Esophagus mucosa (tissue), 1 donor: ENCODE measurements at places on chromosomes 3 and 15.
A peak's percentile ranks its signal among the peaks of the same experiment; 100 is the strongest.

DNA sequence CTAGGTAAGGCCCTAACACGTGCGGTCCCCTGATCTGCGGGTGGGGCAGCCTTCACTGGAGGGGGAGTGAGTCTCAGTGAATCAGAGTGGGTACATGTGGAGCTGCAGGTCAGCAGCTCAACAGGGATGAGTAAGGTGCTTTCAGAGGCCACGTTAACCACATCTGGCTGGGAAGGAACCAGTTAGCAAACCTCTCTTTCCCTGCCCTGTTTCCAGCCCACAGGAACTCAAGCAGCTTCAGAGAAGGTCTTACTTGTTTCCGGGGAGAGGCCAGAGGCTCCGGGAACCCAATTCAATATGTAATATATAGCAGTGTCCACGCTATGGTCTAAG, 175.3 kb downstream of the XXYLT1 start:
- no peak for ATAC-seq

GRCh38 chr3:195701042-195701915, 19.5 kb upstream of the MUC20 start:
- ATAC-seq: peak; percentile 7

DNA sequence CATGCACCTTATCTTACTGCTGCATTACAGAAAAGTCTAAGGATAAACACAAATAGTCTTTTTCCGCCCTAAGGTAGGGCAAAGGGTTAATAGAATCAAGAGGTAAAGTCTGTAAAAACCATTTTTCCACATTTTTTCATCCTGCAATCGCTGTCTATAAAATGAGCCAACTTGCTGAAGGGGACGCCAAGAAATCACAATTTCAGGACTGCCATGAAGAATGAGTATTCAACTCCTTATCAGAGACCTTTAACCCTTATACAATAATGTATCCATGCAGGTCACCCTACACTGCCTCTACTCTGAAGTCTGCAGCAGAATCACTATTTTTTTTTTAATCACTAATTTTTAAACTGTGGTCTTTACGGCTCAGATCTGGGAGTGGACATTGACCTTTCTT, 1.1 kb upstream of the DNAJC13 start:
- no peak for ATAC-seq

DNA sequence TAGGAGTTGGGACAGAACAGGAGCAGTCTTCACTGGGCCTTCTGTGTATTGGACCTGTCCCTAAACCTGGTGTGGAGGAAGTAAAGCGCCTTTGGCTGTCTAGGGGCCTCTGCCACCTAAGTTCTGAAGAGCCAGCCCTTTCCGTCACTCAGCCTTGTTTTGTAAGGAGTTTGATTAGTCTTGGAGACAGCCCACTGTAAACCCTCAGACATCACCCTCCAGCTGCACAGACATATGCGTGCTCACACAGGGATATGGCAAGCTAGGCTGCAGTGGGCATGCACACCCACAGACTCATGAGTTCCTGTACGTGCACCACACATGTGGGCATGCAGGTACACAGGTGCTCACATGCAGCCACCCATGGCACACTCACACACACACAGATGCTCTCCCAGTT, 5.2 kb downstream of the PRKCD start:
- no peak for ATAC-seq

- no peak for ATAC-seq
Measured at GRCh38 chr3:107124885-107125284, 252.4 kb upstream of the CCDC54 start.

DNA sequence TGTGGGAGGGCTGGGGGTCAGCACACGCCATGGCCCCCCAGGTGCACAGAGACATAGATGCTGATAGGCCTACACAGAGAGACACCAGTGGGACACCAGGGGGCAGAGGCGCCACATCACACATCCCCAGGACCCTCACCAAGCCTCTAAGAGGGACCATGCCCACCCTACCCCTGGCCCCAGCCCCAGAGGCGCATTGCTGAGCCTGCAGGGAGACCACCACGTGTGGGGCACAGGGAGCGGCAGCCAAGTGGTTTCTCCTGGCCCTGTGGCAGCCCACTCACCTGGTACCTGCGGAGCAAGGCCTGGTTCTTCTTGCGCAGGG, 1.2 kb downstream of the CCDC9B start:
- ATAC-seq: no peak

DNA sequence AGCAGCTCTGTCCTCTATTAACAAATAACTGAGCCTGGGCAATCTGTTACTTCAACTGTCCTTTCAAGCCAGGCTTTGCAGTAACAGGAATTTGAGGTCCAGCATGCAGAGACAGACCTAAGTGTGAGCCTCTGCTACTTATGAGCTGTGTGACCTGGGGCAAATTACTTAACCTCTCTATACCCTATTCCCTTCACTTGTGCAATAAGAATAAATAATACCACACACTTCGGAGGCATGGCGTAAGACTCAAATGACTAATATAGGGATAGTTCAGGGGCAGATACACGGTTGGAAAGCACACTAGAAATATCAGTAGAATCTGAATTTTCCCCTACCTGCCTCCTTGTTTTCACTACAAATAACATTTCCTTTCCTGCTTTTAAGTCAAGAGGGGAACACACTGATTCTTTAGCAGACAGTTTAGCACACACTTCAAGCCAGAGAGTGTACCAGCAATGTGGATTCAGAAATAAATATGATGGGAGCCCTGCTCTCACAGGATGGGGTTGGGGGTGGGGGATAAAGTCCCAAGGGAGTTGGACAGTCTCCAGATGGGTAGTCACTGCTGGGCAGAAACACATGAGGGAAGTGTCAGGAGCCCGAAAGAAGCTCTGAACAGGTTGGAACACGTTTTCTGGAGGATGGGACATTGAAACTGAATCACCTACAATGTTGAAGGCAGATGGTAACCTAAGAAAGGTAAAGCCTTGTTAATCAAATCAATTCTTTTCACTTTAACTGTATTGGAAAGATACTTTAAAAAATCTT, 61.8 kb upstream of the RBP1 start:
- ATAC-seq: peak; percentile 97

GRCh38 chr15:24976932-24977331, 22.1 kb downstream of the SNRPN start:
- no peak for ATAC-seq

DNA sequence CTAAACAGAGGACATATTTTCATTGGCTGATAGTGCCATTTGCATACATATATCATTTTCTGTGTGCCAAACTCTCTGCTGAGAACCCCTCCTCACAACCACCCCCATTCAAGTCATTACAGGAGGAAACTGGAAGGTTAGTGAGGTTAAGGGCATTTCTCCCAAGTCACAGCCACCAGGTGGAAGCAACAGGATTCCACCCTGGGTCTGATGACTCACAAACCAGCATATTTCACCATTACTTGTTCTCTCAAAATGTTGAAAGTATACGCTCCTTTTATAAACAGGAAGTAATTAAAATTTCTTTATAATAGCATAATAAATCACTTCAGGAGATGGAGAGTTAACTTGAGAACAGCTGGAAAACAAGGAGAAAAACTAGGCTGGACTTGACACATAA, 398.6 kb upstream of the WNT5A start:
- ATAC-seq: peak; percentile 77

GRCh38 chr3:47266709-47267489, 15.7 kb downstream of the KIF9 start:
- ATAC-seq: peak; percentile 61

GRCh38 chr3:45582430-45582829, 12.1 kb upstream of the LIMD1 start:
- ATAC-seq: no peak

GRCh38 chr3:18715208-18715607, 290.1 kb upstream of the SATB1 start:
- no peak for ATAC-seq

GRCh38 chr3:171878461-171879225, 35.5 kb downstream of the TMEM212 start:
- no peak for ATAC-seq

DNA sequence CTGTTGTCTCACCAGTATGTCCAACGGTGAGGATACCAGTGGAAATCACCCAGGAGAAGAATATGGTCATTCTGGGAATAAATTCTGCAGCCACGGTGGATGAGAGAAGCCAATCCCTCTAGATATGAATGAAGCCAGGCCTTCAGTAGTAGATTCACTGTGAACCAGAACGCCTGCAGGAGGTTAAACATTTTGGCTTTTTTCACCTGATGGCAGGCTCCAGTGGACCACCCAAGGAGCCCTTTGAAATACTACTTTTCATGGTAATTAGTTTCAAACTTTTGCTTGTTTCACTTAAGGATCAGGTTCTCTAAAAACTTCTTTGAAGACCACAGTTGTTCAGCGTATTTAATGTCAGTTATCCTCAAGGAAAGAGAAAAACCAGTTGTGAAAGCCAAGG, 353.4 kb downstream of the RORA start:
- no peak for ATAC-seq

DNA sequence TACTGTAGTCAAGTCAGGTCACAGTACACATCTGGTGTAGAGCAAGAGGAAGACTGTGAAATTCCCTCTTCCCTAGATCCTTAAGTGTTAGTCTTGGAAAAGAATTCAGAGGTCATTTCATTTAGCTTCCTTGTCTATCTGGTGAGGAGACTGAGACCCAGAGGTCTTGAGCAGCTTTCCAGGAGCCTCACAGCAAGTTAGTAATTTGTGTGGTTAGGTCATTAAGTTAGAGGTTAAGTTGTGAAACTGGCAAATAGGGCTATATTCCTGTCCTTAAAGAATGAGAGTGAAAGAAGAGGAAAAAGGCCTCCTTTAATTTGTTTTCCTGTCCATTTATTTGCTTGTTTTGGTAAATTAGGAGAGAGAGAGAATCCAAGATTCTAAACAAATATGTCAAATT, 9.0 kb downstream of the PODXL2 start:
- no peak for ATAC-seq

DNA sequence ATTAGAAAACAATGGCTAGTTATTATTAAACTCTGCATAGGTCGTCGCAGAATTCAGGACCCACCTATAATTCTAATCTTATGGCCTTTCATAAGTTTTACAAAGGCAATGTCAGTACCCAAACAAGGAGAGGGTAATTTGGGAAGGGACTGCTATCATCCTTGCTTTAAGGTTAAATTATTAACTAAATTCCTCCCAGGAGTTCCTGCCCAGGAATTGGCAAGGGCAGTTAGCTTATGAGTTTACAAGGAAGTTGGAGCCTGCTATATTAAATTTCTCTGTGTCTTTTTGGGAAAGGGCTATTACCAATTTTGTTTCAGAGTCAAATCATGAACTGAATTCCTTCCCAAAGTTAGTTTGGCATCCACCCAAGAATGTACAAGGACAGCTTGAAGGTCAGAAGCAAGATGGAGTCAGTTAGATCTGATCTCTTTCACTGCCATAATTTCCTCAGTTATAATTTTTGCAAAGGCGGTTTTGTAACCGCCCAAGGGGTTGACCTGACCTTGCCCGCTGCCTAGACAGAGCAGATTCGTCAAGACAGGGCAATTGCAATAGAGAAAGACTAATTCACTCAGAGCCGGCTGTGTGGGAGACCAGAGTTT, 45.3 kb upstream of the LHFPL4 start:
- no peak for ATAC-seq

- ATAC-seq: peak; percentile 85
Measured at GRCh38 chr3:174859114-174859735, at the start of gene NAALADL2. Gene NAALADL2 (plus strand): TSS chr3:174859334.

DNA sequence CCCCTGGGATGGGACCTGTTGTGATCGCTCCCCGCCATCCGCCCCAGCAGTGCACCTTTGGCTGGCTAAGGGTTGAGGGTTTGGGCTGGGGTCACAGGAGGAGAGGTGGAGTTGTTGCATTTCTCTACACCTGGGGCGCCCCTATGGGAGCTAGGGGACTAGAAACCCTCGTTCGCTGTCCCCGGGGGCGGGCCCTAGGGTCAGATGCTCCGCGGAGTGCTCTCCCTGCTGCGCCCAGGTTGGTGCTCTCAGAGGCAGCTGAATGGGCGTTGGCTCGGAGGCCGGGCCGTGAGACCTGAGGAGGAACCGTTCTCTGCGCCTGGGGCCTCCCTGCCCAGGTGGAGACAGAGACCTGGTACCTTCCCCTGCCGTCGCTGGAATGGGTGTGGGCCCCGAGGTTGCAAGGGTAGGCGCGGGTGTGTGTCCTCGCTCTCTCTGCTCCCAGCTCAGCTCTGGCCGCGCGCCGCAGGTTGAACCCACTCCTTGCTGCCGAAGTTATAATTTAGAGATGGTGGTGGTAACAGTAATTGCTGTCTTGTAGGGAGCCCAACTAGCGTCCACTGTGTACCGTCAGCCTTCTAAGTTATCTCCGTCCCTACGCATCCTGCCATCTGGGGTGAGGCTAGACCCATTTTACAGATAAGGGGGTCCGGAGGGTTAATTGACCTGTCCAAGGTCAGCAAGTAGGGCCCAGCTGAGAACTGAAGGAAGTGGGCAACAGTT, 965 bp downstream of the FLNB start:
- peak; percentile 39 for ATAC-seq

DNA sequence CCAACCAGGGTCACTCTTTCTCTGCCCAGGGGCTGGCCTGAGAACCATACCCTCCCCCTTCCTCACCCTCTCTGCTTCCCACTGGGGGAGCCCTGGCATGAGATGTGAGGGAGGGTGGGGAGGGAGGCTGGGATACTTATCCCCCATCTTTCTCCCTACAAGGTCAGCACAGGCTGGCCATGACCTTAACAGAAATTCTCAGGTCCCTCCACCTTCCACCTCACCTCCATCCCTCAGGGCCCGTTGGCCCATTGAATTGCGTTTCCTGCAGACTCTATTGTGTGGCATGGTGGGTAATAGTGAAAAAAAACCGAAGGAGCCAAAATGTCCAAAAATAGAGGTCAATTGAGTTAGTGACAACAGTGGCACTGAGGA, 159.5 kb downstream of the OR4M2 start:
- ATAC-seq: no peak

GRCh38 chr15:48963524-48964113, at the start of gene SHC4:
Gene SHC4 (minus strand): TSS chr15:48963919. CDS start chr15:48963015, 904 bp downstream.
- peak; percentile 59 for ATAC-seq

GRCh38 chr3:110157221-110157620, 819.9 kb upstream of the DPPA4 start:
- ATAC-seq: no peak

DNA sequence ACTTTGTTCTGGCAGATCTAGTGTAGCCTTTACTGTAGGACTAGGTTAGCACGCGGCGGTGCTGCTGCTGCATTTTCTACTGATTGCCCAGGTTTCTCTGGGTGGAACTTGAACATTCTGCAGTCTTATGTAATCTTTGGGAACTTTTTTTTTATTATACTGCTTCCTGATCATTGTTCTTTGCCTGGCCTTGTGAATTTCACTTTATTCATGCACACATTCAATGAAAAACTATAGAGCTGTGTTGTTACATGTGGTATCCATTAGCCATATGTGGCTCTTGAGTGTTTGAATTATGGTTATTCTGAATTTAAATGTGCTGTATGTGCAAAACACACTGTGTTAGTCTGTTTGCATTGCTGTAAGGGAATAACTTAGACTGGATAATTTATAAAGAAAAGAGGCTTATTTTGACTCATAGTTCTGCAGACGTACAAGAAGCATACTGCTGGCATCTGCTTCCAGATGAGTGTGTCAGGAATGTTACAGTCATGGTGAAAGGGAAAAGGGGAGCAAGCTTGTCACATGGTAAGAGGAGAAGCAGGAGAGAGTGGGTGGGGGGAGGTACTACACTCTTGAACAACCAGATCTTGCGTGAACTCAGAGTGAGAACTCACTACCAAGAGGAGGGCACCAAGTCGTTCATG, 26.5 kb downstream of the MEF2A start:
- ATAC-seq: no peak

- ATAC-seq: no peak
Measured at GRCh38 chr3:20376665-20377217, 190.7 kb upstream of the SGO1 start.
